Vagina (tissue), 2 donors: ENCODE measurements at places on chromosomes 6 and 20.

- no peak for DNase-seq
Observed at GRCh38 chr6:14322841-14323240, 205.3 kb downstream of the CD83 start.

DNA sequence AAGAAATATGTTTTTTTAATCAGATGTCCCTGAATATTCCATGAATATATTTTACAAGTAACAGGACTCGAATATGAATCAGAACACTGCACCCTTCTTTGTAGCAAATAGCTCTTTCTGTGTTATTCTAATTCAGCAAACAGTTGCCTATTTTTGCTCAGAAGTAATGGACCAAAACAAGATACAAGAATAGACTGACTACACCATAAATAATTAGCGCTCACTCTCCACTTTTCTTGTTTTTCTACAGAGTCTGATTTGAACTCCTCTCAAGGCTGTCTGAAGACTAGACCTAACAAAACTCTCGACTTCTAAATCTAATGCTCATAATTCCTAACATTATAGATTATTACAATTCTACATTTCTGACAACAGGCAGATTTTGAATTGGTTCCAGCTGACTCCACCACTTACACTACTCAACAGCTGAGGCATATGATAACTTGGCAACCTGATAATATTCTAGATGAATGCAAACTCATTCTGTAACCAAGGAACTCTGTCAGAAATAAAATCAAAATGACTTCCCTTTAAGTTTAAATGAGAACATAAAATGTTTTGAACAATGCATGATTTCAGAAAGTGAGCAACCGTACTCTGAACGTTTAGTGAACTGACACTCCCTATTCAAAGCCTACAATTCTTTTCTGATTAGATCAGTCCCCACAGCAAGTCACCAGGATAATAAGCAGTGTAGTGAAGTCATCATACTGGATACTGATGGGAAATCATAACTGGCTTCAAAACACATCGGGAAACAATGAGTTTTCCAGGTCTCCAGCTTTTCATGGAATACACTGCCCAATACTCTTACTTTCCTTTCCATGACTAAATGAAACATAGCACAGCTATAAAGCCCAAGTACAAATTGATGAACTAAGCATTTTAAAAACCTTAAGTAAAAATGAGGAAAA is 114.2 kb upstream of the BEND6 start:
- DNase-seq = no peak

GRCh38 chr6:170067181-170067641 is 223.7 kb downstream of the DLL1 start:
- DNase-seq = no peak

DNA sequence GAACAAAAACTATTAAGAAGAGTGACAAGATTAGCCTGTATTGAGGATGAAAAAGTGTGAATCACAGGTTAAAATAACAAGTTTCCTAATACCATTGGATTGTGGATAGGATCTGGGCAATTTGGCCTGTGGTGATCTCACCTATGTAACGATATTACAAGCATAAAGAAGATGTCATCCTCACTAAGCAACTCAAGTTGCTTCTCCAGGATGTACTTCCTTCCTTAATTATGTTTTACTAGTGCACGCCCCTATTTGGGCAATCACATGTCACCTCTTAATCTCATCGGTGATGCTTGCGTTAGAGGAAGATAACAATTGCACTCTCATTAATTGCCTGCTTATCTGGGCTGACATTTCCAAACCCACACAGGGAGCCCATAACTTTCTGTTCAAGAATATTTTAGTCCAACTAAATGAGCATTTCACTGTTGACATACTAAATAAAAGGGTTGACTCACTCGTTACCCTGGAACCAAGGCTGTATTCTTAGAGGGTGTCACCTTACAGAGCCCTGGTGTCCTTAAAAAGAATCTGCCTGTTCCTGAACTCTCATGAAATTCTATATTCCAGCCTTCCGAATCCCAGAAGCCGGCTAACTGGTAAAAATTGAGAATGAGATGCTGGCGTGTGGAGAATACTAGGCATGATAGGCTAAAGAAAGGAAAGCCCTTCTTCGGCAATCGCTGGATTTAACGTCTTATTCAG is 88.2 kb upstream of the ATXN1 start:
- DNase-seq = no peak

GRCh38 chr6:13368079-13368730 is 39.9 kb upstream of the TBC1D7 start:
- DNase-seq = no peak

DNA sequence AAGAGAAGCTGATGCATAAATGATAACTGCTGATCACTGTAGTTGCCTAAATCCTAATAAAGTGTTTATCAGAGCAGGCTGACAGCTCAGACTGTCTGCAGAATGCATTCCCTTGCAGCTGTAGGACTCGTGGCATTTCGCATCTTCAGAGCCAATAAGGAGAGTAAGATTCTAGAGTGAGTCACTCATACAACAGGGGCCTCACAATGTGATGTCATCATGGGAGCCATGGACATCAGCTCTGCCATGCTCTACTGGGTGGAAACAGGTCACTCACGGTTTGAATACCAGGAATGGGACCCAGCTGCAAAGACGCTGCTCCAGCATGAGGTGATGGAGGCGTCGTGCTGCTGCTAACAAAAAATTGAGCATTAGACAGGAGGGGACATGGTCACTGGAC is 7.4 kb downstream of the FAM209B start:
- DNase-seq = no peak

GRCh38 chr6:97885828-97886227 is 602.8 kb upstream of the MMS22L start:
- DNase-seq = no peak

- no peak for DNase-seq
Observed at GRCh38 chr20:20744170-20744725, 31.8 kb upstream of the RALGAPA2 start.

DNA sequence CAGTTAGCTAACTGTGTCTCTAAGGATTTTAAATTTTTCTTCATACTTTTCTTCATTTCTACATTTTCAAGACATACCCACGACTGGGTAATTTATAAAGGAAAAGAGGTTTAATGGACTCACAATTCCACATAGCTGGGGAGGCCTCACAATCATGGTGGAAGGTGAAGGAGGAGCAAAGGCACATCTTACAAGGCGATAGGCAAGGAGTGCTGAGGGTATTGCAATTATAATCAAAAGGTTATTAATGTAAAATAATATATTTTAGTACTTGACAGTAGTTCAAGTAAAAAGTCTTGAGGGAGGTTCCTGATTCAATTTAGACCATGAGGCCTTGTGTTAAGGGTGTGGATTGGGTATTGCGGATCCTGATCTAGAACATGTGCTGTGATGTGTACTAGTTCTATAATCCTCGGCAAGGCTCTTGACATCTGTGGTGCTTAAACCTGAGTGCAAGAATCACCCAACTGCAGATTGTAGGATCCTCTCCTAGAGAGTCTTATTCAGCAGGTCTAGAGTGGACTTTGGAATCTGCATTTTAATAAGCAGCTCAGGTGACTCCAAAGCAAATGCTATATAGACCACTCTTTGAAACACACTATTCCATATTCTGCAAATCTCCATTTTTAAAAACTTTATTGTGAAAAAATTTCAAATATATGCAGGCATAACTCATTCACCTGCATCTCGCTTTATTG is 7.2 kb upstream of the ABCC10 start:
- no peak for DNase-seq

DNA sequence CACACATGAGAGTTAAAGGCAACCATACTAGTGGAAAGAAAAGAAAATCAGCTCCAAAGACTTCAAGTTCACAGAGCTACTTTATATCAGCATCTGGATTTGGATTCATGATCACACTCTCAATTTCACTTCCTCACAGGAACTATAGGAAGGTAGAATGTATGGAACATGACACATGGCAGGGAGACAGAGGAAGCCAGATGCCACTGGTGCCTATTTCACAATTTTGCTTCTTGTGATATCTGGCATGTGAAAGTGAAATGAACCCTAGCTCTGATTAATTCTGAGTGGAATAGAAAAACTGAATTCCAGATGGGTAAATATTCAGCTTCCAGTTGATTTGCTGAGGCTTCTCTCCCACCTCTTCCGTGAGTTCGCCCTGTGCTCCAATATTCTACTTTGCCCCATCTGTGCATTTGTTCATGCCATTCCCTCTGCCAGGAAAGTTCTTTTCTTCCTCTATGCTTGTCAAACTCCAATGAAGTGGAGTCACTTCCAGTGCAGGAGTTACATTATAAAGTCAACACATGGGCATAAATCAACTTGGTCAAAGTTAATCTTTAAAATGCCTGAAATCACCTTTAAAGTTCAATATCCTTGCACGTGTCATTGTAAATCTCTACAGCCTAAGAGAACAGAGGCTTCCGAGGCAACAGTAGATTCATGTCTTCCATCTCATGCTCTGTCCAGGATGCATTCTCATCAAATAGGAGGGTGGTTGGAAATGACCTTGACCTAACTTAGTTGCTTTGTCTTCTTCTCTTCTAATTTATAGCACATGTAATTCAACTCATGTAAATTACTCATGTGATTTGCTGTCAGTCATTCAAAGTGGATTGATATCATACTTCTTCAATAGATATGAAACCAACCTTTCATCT is 275.3 kb downstream of the HIVEP2 start:
- no peak for DNase-seq

DNA sequence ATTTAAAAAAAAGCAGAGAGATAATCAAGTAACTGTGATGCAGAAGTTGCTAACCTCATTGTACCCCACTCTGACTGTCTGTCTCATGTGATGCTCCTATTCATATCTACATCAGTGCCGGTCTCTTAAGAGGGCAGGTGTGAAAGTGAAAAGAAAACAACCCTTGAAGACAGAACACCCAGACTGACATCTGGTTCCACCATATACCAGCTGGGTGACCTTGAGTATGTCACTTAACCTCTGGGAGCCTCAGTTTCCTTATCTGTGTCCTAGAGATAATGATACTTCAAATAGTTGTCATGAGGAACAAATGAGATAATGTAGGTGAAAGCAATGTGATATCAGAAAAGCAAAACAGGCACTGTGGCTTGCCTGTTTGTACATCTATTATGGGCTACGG is 426.8 kb upstream of the SOX4 start:
- no peak for DNase-seq

DNA sequence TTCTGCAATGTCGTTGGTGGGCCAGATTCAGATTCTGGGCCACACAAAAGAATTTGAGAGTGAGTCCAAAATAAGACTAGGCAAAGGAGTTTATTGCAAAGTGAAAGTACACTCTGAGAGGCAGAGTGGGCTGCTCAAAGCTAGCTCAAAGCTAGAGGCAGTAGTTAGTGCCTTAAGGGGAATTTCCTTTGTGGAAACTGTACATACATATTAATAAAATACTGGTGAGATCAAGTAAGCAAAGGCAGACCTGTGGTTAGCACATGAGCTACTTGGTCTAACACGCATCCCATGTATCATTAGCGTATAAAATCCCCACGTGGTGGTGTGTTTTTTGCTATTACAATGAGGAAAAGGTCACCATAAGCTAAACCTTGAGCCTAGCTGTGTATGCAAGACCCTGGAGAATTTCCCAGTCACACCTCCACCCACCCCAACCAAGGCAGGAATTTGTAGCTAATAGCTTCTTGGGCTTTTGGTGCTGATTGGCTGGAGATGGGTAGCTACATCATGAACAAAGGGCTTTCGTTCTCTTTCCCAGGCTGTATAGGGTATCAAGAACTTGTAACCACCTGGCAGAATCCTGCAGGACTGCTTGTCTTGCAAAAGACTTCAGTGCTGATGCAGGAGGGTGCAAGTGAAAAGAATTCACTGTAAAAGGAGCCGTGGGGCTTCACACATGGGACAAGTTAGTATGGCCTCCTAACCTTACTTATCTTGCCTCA is 14.7 kb upstream of the TRIM26 start:
- DNase-seq = no peak

DNA sequence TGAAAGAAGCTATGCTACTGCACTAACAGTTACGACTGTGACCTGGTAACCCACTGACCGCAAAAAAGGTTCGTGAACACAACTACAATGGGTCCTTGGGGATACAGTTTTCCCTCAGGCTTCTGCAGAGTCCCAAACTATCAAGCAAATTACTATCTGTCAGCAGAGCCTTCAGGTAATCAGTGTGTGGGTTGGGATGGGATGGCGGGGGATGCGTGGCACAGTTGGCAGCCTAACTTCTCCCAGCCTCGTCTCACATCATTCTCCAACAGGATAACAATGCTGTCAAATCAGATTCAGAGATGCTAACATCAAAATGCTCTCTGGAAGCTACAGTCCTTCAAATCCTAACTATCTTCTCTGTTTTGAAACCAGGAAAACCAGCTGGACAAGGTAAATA is 102.3 kb downstream of the EPM2A start:
- DNase-seq = no peak
